ENCODE measurements at places on chromosomes 6 and 20.

DNA sequence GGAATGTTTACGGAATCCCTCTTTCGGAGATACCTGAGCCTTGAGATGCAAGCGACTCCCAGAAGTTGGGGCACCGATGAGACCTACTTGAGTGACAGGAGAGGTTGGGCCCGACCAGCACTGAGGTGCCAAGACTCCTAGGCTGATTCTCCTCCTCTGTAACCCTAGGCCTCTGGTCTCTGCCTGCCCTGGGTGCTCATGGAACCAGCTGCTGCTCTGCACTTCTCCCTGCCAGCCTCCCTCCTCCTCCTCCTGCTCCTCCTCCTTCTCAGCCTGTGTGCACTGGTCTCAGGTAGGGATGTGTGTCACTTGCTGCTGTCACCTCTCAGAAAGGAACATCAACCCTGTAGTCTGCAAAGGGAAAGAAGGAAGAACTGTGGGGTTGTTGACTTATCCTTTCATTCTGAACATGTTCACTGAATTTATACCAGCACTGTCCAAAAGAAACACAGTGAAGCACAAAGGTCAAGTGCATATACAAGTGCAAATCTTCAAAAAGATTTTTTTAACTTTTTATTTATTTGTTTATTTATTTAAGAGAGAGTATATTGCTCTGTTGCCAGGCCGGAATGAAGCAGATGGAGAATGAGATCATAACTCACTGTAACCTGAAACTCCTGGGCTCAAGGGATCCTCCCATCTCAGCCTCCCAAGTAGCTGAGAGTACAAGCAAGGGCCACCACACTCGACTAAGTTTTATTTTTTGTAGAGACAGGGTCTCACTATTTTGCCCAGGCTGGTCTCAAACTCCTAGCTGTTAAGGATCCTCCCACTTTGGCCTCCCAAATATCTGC is 913 bp downstream of the BTN2A2 start:
- DNase-seq, result peak; percentile 30

- DNase-seq, result no peak
Measured at GRCh38 chr6:147077251-147077650, 127.0 kb upstream of the STXBP5 start.

GRCh38 chr6:10420546-10421157 is 5.8 kb upstream of the TFAP2A start:
- no peak for DNase-seq

DNA sequence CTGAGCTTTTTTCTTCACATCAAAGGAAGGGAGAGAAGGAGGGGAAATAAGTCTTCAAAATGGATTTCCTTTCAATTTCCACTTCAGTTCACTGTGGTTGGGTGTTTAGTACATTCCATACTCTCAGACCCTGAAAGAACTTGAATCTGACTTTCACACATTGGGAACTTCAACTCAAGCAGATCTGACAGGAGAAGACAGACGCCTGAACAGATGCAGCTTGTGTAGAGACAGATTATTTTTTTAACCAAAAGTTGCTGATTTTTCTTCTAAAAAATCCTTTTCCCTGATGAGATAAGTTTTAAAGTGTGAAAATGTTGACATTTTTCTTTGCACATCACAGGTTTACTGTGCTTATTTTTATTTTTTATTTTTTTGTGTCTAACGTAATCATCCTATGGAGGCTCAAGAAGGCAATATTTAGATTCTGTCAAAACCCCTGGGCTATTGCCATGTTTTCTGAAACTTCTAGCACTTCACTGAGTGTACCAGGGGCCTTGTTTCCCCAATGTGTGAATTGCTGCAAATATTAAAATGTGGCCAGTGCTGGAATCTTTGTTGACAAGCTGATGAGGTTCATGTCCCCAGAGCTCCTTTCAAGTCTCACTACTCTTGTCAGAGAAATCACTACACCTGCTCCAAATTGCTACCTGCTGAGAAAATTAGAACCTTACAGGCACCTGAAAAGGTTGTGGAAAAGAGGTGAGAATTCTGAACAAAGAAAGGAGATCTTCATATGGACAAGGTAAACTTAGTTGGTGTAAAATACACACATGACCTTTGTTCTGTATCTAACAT is 214.8 kb upstream of the BTBD3 start:
- no peak for DNase-seq

GRCh38 chr6:136129365-136129764 is 120.7 kb downstream of the MTFR2 start:
- no peak for DNase-seq

- no peak for DNase-seq
Measured at GRCh38 chr6:160586374-160586773, 77.7 kb downstream of the LPA start.

- no peak for DNase-seq
Measured at GRCh38 chr20:34595377-34596184, 37.1 kb downstream of the MAP1LC3A start.

- no peak for DNase-seq
Measured at GRCh38 chr20:44742304-44743079, 3.2 kb upstream of the KCNK15 start.

DNA sequence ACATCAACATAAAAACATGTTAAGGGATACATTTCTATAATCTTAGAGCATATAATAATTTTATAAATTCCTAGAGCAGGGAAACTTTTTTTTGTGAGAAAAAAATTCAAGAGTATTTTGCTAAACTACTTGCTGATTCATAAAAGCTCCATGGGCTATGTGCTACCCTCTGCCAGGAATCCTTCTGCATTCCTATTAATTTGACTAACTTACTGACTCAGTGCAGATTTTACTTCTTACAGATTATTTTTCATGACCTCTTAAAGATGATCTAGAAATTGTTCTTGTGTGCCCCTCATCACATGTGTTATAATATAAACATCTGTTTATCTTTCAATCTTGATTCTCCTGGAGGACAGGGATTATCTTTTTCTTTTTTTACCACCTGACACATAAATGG is 5.7 kb downstream of the VTA1 start:
- no peak for DNase-seq

DNA sequence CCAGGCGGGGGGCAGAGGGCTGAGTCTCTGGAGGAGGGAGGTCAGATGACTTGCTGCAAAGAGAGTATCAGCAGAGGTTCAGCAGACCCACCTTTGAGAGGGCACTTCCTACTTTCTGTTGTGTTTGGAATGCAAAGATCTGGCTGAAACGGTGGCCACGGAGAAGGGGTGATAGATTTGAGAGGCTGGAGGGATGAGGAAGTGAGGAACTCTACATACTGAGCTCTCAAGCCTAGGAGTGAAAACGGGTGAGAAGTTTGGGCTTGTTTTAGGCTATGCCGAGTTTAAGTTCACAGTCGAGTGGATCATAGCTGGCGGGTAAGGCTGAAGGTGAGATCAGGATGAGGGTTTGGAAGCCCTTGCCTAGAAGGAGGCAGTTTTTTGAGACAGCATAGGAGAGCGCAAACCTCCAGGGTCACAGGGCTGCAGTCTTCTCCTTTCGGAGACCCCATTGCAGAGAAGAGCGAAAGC is 477 bp upstream of the ITPA start:
- DNase-seq, result peak; percentile 44

DNA sequence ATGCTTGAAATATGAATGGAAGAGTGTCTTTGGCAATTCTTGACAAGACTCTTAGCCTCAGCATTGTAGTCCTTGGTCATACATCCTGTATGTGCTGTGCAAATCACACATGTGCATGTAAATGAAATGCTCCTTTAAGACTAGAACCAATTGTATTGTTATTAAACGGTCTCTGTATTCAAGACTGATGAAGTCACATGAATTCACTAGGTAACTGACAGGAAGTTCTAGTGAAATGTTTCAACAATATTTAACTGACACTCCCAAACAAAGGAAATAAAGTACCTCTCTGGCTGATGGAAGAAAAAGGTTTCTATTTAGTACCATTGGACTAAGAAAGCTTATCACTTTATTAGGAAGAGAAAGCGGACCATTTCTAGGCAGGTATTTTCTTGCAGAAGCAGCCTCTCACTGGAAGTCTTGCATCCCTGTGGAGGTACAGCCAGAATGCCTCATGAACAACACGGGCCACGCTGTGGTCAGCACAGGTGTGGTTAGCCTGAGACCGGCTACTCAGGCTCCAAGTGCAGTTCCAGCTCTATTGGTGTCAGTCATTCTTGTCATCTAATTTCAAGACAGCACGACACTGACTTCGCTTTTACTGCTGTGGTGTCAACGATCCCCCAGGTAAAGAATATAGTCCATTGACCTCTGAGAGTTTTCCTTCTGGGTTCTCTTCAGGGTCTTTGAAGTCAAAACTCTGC is 17.3 kb downstream of the PPP1R3G start:
- DNase-seq, result no peak

DNA sequence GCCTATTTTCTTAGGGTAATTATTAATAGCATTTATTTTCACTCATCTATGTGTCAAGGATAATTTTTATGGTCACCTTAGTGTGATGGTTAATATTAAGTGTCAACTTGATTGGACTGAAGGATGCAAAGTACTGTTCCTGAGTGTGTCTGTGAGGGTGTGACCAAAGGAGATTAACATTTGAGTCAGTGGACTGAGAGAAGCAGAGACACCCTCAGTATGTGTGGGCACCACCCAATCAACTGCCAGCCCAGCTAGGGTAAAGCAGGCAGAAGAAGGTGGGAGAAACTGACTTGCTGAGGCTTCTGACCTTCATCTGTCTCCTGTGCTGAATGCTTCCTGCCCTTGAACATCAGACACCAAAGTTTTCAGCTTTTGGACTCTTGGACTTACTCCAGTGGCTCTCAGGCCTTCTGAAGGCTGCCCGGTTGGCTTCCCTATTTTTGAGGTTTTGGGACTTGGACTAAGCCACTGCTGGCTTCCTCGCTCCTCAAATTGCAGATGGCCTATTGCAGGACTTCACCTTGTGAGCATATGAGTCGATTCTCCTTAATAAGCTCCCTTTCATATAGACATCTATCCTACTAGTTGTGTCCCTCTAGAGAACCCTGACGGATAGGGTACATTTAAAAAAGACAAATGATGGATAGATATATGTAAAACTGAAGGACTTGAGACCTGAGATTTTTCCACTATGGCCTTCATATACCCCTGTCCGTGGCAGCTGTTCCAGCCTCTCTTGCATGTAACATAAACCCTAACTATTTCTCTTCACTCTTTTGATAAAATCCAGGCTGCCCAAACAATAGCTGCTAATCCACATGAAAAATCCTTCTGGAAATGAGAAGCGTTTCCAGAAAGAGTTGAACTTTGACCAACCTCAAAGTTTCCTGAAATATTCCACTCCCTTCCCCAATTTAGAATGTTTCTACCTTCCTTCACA is 62.1 kb upstream of the RGS17 start:
- no peak for DNase-seq
